ENCODE measurements at places on chromosomes 6 and 20. TPM values are rescaled to one million over a fixed set of nuclear protein-coding genes. Genes with fewer than 3 reads are reported as not detected.
A peak's percentile ranks its signal among the peaks of the same experiment; 100 is the strongest.

- DNase-seq = no peak
- H3K27ac ChIP-seq = no peak overlapping the region
- H3K36me3 ChIP-seq = peaks cover 27% of the 10 kb centered on the region
- H3K4me3 ChIP-seq = peak overlapping the region; percentile 76
Observed at GRCh38 chr20:650954-651353, 2.0 kb downstream of the SRXN1 start.

The CRISP2 gene
- not detected for total RNA-seq

DNA sequence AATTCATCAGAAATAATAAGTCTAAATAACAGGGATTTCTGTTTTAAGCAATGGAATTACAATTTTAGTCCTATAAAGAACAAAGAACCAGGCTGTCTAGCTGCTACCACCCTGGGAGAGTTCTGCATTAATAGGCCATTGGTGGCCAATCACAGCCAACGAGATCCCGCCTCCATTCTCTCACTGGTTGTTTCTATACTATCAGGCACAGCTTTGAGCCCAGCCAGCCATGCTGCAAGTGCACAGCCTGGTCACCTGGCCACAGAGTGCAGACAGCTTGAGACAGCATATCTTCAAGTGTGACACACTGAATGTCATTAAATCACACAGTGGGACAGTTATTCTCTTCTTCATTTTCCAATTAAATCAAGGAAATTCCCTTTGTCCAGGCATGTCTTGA is 16.1 kb upstream of the RAB22A start:
- H3K4me1 ChIP-seq = peaks cover 7% of the 10 kb centered on the region
- peaks cover 2% of the 10 kb centered on the region for H3K36me3 ChIP-seq
- H3K4me3 ChIP-seq = no peak overlapping the region
- H3K27me3 ChIP-seq = no peaks in the 10 kb centered on the region
- peak; percentile 21 for DNase-seq
- H3K27ac ChIP-seq = no peak overlapping the region

DNA sequence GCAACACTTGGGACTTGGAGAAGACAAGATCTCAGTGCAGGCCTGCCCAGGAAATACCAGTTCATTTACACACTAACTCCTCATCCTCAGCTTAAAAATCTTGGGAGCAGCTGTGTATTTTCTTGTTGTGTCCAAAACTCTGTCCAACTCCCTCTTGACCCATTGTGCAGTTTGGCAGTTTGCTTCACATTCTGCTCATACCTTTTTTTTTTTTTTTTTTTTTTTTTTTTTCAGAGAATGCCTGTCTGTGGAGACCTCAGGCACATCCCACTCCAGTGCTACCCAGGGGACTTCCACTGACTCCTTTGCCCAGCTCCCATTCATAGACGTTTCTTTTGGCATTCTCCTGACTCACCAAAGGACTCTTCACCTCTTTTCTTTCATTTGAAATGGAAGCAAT is 265.8 kb upstream of the TCF21 start:
- peaks cover 3% of the 10 kb centered on the region for H3K27me3 ChIP-seq
- no peak overlapping the region for H3K4me3 ChIP-seq
- H3K27ac ChIP-seq = no peak overlapping the region

DNA sequence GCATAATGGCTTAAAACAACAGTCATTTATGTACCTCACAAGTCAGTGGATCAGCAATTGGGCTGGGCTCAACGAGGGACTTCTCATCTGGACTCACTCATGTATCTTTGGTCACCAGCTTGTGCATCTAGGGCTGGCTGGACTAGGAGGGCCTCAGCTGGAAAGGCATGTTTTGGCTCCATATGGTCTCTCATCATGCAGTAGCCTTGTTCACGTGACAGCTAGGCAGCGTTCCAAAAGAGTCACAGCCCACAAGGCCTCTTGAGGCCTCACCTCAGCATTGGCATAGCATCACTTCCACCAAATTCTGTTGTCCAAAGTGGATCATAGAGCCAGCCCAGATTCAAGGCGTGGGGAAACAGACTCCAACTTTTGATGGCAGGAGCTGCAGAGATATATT is 110.1 kb downstream of the MAFB start:
- H3K4me1 ChIP-seq = no peaks in the 10 kb centered on the region
- no peaks in the 10 kb centered on the region for H3K36me3 ChIP-seq
- peaks cover 8% of the 10 kb centered on the region for H3K27me3 ChIP-seq
- H3K4me3 ChIP-seq = no peak overlapping the region
- DNase-seq = no peak

The GNRH2 gene
- total RNA-seq = 8.0 TPM

The FNDC11 gene
- total RNA-seq = 0.27 TPM

DNA sequence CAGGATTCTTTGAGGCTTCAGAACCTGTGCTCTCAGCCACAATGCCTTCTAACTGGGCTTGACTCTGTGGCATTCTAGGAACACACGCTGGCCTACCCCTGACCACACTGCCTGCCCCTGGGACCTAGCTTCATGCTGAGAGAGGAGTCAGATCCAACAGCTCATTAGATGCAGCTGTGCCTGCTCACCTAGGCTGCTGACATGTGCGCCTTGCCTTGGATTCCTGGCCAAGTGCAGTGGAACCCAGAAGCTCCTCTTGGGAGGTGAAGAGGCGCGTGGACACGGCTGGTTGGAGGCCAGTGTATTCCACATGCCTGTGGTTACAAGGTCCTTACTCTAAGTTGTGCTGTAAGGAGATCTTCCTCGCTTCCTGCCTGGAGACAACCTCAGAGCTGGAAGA is 24.7 kb upstream of the KCNK16 start:
- no peak for DNase-seq
- no peak overlapping the region for H3K4me3 ChIP-seq
- H3K27me3 ChIP-seq = peaks cover 3% of the 10 kb centered on the region
- H3K36me3 ChIP-seq = no peaks in the 10 kb centered on the region
- H3K4me1 ChIP-seq = no peaks in the 10 kb centered on the region

The SLC17A2 gene
- total RNA-seq = not detected

DNA sequence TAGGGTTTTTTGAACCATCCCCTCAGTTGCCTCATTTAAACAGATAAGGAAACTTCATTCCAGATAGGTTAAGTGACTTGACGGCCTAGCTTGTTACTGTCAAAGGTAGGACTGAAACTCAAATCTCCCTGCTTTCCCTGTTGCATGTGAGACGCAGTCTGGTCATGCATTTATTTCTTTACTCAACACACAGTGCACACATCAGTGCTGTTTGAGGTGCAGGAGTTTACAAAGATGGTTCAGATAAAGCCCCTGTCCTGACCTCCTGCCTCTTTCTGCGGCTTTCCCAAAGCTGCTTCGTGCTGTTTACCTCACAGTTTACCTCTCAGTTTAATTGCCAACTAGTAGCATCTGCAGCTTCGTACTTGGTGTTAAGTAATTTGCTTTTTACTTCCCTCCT is 26.6 kb downstream of the TIAM2 start:
- H3K4me1 ChIP-seq = peaks cover 5% of the 10 kb centered on the region
- H3K36me3 ChIP-seq = no peaks in the 10 kb centered on the region
- H3K27me3 ChIP-seq = no peaks in the 10 kb centered on the region
- H3K4me3 ChIP-seq = no peak overlapping the region
- DNase-seq = no peak

The SLC22A16 gene
- total RNA-seq = not detected

- peaks cover 8% of the 10 kb centered on the region for H3K4me1 ChIP-seq
- no peak overlapping the region for H3K4me3 ChIP-seq
- peaks cover 17% of the 10 kb centered on the region for H3K36me3 ChIP-seq
- H3K27me3 ChIP-seq = no peaks in the 10 kb centered on the region
- H3K27ac ChIP-seq = no peak overlapping the region
- no peak for DNase-seq
Observed at GRCh38 chr20:3874194-3874844, 14.9 kb upstream of the PANK2 start.

- no peak for DNase-seq
- no peaks in the 10 kb centered on the region for H3K36me3 ChIP-seq
- no peak overlapping the region for H3K4me3 ChIP-seq
- H3K4me1 ChIP-seq = no peaks in the 10 kb centered on the region
- H3K27ac ChIP-seq = no peak overlapping the region
Observed at GRCh38 chr20:58719258-58719657, 26.7 kb downstream of the NPEPL1 start.

GRCh38 chr6:7418238-7418905 is 28.8 kb downstream of the RIOK1 start:
- H3K4me3 ChIP-seq = no peak overlapping the region
- H3K36me3 ChIP-seq = peaks cover 45% of the 10 kb centered on the region
- no peaks in the 10 kb centered on the region for H3K27me3 ChIP-seq
- no peak overlapping the region for H3K27ac ChIP-seq

Data from activated CD4-positive, alpha-beta T cell treated with anti-CD3 and anti-CD28 coated beads for 36 hours (primary cell).